ENCODE measurements at places on chromosomes 16 and 17.

DNA sequence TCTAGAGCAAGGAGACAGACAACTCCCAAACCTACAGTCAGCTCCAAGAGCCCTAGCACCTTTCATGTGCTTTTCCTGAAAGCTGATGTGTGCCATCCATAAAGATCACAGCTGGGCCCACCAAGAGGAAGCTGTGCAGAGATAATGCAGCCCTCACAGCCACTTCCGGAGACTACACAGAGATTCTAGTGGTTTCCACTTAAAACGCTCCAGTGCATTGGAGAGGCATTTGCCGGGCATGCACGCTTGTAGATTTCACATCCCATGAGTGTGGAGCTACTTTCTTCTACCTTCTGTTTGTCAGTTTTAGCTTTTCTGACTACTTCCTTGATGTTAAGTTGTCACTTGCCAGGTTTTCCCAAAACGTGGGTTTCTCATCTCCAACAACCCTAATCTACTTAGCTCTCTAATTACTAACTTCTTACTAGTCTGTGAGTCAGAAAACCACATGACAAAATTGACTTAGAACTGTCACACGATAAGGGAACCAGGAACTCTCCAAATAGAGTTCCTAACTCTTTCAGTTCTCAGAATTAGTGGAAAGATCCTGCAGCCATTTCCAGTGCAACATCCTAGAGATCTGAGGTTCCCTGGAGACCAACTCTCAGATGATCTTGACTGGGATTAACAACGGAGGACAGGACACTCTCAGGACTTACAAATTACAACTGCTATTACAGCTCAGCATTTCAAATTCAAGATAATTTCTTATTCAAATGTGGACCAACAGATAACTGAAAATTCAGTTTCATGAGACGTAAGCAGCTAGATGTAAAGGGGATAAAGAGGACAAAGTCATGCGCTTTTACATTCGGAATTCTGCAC lies 28.6 kb downstream of the PMP22 start:
- DNase-seq: no peak

DNA sequence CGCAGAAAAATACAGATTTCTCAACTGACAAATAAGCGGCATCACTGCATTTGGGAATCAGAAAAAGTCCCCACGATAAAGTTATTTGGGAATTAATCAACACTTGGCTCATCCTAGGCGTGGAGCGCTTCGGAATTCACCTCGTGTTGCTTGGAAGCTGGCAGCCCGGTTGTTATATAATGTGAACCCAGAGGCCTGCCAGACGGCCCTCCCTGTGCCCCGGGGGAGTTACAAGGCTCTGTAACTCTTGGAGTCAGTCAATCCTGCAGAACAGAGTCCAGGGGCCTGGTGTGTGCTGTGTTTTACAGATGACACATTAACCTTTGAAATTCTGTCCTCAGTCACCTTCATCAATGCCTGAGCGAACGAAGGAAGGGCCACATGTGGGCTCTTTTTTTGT lies 111.1 kb downstream of the PITPNC1 start:
- DNase-seq: no peak

DNA sequence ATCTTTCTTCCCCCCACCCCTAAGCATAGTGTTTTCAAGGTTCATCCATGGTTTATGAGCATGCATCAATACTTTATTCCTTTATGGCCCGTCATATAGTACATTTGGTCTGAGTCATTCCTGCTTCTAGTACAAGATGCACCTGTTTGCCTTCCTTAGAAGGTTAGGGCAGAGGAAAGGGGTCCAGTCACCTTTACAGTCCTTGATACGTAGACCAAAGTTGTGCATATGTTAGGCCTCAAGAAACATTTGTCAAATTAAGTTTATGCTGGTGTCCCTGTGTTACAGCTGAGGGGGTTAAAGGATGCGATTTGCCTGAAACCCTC lies 1.4 kb downstream of the CYB5D2 start:
- DNase-seq: no peak

- DNase-seq: no peak
These were observed 211.0 kb upstream of the MAF start for GRCh38 chr16:79811541-79811940.

DNA sequence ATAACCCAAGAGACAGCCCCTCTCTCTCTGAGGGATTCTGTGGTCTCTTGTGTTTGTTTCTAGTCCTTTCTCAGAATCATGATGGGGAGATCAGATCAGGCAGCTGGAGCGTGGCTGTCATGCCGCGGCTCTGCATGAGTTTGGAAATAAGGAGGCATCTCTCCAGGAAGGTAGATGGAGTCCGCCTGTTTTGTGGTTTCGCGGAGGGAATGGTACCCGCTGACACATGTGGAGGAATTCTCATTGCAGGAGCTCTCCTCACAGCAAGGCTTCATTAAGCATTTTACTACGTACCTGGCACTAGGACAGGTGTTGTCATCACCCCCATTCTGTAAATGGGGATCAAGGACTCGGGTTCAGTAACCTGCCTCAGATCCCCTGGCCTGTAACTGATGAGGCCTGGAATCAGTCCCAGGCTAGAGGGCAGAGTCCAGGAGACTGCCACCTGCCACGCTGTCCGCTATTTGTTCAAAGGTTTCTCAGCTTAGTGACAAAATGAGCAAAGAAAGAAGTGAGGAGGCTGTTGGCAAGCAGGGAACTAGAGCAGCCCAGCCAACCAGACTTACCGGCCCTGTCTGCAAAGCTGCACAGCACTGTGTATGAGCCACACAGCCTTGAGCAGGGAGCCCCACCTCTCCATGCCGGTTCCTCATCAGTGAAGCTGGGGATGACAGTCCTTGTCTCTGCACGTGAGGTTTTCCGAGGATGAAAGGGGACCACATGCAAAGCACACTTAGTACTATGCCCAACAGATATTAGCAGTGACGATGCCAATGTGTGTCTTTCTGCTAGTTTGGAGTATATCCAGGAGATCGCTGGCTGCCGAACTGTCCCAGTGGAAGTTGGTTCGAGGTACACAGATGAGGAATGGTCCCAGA lies 11.0 kb downstream of the KDM8 start:
- DNase-seq: no peak

DNA sequence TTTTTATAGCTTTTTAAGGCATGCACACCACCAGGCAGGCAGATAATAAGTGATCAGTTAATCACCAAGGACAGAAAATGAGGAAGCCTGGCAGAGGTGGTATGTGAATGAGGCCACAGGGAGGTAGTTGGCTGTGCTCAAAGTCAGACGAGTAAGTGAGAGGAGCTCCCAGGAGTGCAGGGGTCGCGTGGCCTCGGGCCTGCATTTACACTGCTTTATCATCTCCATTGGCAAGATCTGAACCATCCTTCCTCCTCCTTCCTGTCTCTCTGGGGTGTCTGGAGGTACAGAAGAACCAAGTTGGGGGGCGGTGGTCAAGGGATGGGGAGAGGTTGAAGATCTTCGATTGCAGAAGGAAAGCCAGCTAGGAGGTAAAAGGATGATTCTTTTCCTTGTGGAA lies 320.1 kb downstream of the SOX9 start:
- DNase-seq: no peak

GRCh38 chr17:72152387-72152929 lies 31.6 kb downstream of the SOX9 start:
- no peak for DNase-seq

DNA sequence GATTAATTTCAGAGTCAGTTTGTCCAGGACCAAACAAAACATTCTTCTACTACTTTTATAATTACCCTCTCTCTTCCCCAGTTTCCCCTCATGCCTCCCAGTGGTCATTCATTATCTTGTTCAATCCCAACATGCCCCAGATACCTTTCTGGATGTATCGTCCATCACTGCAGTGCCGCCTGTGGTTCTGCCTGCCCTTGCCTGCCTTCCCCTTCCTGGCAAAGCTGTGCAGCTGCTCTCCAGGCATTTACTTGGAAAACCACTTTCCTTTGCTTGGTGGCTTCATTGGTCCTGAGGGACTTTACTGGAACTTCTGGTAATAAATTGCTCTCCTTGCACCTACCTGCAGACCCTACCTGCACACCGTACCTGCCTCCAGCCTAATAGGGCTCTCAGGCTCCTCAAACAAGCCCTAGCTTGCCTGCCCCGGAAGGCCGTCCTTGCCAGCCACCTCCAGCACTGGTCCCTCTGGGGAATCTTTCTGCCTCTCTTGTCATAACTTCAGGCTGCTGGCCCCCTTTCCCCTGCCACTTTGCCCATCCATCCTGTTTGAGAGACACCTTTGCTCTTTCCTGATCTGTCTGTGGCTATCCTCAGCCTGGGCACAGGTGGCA lies 19.5 kb upstream of the MSI2 start:
- DNase-seq: no peak

GRCh38 chr16:54891346-54891745 lies 39.3 kb upstream of the IRX5 start:
- DNase-seq: no peak

DNA sequence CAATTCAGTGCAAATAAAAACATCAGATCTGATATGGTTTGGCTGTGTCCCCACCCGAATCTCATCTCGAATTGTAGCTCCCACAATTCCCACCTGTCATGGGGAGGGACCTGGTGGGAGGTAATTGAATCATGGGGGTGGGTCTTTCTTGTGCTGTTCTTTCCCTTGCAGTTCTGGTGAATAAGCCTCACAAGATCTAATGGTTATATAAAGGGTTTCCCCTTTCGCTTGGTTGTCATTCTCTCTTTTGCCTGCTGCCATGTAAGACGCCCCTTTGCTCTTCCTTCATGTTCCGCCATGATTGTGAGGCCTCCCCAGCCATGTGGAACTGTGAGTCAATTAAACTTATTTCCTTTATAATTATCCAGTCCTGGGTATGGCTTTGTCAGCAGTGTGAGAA lies 68.9 kb upstream of the NFAT5 start:
- DNase-seq: no peak

GRCh38 chr16:15511759-15512487 lies 77.5 kb downstream of the BMERB1 start:
- DNase-seq: no peak

- no peak for DNase-seq
These were observed 5.8 kb downstream of the PIPOX start for GRCh38 chr17:29048440-29049368.

DNA sequence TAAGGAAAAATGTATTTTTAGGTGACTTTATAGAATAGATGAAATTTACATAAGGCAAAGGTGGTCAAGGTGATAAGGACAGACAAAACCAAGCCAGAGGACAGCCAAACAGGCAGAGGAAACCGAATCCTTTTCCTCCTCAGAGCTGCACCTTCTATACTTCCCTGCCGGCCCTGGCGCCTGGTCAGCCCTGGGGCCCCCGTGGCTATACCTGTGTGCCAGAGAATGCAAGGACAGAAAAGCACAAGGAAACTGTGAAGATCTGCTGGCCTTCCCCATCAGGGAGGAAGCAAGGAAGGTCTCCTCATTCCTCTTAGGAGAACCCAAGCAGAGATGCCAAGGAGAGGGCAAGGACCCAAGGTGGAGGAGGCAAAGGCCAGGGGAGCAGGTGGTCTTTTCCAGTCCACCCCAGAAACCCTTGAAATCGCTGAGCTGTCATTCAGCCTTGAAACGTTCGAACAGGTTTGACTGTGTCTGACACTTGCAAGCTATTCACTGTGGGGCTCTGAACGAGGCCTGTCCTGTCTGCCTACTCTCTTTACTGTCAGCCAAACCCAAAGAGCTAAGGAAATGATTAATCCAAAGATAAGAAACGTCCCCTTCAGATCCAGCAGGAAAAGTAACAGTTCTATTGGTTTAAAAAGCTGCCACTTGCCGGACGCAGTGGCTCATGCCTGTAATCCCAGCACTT lies 114.4 kb downstream of the XYLT1 start:
- DNase-seq: no peak

GRCh38 chr17:70767102-70767701 lies 597.9 kb downstream of the KCNJ2 start:
- no peak for DNase-seq

DNA sequence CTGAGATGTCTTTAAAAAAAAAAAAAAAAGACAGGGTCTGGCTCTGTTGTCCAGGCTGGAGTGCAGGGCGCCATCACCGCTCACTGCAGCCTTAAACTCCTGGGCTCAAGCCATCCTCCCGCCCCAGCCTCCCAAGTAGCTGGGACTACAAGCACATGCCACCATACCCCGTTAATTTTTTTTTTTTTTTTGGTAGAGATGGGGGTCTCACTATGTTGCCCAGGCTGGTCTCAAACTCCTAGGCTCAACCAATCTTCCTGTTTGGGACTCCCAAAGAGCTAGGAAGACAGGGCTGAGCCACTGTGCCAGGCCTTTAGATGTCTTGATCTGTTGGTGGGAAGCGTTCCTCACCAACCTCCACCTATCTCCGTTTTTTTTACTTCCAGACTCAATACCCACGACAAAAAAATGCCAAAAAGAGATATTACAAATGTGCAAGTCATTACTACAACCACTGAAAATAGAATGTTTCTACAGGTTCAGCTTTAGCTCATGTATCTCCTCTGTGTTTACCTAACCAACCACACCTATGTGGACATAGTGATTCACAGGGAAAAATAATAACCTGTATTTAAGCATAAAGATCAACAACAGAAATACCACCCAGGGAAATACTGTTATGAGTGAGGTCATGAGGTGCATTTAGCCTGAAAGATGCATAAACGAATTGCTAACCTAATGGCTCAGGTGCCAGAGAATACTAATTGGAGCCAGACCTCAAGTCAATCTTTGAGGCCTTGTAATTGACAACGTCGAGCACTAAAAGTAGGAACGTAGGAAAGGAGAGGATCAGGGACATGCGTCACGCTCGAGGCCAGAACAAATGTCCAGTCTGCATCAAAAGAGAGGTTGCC lies 22.6 kb downstream of the NACA2 start:
- no peak for DNase-seq

DNA sequence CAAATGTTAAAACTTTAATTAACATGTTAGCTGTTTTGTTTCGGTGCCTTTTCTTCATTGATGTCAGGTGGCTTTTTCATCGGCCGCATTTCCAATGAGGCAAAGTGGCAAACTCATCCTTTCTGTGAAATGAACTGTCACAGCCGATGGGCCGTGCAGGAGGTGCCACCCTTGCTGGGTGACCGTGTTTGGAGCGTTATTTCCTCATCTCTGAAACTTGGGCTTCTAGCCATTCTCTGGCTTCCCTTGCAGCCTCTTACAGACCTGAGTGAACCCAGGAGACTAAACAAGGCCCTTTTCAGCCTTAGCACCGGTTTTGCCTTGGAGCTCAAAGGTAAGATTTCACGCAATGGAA lies 42.2 kb upstream of the PRSS54 start:
- no peak for DNase-seq

GRCh38 chr17:71392715-71393567 lies 727.9 kb upstream of the SOX9 start:
- DNase-seq: no peak

- DNase-seq: no peak
These were observed 10.5 kb upstream of the MMP2 start for GRCh38 chr16:55468352-55468990.

DNA sequence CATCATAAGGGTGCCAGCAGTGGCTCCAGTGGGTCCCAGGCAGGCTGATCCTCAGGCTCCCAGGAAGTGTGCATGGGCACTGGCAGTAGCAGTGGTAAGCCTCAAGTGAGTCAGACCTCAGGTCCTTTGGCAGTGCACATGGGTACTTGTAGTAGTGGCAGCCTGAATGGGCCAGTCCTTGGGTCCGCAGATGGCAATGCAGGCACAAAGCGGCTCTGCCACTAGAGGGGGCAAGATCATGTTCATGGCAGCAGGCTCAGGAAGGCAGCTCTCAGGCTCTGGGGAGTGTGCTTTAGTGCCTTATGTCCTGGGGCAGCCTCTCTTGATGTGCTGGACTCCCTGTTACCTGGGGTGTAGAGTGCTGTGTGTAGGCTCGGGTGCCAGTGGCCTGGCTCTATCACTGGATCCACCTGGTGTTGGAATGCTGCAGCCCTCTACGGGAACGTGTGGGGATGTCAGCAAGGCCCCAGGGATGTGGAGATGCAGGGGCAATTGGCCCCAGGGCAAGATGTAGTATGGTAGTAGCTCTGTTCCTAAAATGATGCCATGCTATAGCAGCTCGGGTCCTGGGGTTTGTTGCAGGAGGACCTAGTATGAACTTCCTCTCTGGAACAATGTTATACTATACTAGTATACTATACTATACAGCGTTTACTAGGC lies 11.0 kb downstream of the ACSM3 start:
- no peak for DNase-seq
